ENCODE measurements at places on chromosomes 3 and 15.

DNA sequence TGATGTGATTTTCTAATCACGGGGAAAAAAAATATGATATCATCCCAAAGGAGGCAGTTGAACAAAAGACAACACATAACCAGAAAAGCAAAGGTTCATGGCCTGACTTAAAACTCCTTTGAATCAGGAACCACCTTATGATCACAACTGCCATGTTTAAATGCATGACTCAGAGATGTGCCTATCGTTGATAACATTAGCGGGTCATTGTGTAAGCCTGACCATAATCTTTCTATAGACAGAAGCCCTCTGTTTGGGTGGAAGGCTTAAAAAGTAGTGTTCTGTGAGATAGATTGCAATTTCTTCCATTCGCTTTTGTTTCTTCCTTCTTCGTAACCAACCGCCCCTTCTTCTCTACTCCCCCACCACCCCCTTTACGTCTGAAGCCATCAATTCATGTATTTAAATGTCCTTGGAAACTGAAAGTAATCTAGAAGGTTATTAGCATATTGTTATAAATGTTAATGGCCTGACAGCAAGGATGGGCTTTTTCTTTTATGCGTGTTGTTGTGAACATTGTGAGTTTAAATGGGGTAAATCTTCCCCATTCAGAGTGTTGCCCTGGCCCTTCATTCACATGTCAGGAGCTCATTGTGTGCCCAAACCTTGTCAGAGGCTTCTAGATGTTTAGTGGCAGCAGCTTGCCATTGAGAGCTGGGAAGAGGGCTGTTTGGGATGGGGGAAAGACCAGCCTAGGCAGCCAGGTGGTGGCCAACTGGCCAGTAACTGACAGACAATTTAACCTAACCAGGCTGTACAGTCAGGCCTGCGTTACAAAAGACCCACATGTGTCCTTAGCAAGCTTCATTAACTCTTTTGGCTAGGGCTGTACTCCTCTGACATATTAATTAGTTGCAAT, 64.5 kb downstream of the EPHA3 start:
- no peak for DNase-seq

DNA sequence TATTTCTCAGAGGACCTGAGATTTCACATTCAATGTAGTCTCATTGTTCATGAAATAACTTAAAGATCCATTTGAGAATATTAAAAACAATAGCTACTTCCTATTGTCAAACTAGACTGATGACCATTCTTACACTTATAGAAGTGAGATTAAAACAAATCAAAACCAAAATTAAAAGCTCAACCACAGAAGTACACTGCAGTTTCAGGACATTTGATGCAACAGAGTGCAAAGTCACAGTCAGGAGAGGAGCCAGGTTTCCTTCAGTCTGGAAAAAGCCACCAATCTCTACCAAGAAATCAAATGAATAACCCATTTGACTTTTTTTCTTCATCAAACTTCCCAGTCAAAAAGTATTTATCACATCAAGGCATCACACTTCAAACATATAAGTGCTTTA, 5.5 kb downstream of the CCPG1 start:
- peak; percentile 31 for DNase-seq

DNA sequence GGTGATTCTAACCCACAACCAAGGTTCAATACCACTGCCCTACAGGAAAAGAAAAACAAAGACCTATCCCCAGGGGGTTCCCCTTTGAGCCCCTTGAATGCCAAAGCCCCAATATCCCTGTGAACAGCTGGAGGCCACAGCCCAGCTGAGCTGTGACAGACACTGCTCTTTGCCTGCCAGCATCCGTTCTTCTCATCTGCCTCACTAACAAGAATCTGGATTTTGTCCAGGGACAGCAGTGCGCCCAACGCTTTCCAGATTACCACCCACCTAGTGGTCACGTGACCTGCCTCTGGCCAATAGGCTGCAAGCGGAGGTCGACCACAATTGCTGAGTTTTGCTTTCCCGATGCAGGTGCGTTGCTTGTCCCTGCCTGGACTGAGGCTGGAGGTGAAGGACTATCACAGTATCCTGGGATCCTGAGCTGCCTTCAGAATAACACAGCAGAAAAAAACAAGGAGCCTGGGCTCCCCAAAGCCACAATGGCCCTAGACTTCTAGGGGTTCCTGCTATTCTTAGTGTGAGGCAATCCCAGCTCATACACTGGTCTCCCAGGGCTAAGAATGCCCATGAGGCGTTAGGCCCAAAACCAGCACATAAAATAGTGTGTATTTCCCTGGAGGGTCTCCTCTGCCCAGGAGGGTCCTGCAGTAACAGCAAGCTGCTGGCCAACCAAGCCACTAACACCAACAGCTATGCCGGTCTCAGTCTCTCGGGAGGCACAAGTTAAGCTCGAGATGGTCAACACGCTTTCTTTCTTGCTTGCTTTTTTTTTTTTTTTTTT, 13.8 kb downstream of the BDH1 start:
- DNase-seq, result peak; percentile 81

DNA sequence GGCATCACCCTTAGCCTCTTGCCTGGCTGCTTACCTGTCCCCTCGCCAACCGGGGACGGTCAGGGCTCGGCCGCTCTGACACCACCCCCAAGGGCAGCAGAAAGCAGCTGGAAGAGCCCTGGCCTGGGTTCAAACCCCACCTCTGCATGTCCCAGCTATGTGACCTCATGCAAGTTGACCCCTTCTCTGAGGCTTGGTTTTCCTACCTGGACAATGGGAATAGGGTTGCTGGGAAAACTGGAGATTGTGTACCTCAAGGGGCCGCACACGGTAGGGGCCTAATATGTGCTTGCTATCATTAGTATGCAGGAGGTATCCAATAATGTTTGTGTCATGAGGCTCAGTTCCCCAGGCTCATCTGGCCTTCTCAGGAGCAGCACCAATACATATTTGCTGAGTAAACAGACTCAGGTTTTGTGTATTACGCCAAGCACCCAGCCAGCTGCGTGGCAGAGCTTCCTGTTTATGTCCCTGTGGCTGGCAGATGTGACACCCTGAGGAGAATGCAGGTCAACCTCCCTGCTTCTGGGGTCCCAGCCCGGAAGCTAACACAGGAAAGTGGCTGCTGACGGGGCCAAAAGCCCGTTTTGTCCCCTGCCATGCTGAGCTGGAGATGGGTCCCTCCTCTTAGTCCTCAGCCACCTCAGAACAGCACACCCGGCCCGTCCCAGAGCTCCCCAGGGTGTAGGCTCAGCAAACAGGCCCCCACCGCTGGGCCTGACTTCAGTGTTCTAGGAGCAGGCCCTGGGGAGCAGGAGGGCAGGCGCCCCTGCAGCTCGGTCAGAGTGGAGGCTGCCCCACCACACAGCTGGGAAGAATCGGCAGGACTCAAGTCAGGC, 29.7 kb downstream of the PLXND1 start:
- no peak for DNase-seq

Data from fibroblast of skin of scalp (primary cell).